ENCODE measurements at places on chromosomes 1 and 21.

DNA sequence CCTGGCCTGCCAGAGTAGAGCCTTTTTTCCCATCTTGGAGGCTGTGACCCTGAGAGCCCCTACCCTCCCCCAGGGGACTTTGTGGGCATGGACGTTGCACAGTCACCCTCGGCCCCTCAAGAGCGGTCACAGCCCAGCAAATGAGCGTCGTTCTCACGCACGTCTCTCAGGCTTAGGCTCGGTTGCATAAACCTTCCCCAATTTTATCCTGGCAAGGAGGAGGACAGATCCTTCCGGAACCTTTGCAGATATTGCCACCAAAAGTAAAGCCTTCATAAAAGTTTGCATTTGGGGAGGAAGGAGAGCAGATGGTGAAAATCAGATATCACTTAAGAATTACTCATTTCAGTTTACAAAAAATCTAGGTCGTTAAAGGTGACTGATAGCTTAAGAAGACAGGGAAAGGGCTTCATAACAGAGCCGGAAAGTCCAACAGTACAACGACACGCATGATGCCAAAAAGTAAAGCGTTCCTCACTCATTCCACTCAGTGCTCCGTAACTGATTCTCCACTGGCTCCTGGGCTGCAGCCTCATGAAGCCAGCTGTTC is 29.3 kb downstream of the PDE9A start:
- DNase-seq = no peak

- DNase-seq = no peak
Measured at GRCh38 chr21:46572850-46573249, 32.0 kb downstream of the S100B start.

DNA sequence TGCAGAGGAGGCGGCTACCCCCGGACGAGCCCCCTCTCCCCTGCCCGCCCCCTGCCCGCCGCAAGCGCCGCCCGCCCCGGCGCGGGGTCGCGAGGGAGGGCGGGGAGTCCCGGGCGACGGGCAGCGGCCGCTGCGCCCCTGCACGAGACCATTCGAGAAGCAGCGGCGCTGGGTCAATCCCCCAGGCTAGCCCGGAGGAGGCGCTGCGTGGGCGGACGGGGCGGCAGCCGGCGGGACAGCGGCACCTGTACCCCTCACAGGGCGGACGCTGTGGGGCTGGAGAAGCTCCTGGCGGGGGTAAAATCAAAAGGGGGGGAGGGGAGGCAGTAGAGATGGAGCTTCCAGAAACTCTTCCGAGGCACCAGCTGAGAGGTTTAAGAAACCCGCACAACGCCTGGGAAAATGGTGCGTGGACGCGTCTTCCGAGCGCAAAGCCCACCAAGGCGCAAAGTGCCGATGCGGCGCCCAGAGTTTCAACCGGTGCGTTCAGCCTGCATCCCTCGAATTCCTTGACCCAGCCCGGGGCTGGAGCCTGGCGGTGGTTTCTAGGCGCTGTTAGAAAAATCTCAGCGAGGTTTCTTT is at the start of gene PLPPR5:
Gene PLPPR5 (minus strand): TSS at position 1 of the 582 bp plus-strand sequence. CDS start 190 bp downstream, outside the sequence.
- no peak for DNase-seq

GRCh38 chr1:41887365-41887764 is 31.4 kb downstream of the HIVEP3 start:
- DNase-seq = no peak

DNA sequence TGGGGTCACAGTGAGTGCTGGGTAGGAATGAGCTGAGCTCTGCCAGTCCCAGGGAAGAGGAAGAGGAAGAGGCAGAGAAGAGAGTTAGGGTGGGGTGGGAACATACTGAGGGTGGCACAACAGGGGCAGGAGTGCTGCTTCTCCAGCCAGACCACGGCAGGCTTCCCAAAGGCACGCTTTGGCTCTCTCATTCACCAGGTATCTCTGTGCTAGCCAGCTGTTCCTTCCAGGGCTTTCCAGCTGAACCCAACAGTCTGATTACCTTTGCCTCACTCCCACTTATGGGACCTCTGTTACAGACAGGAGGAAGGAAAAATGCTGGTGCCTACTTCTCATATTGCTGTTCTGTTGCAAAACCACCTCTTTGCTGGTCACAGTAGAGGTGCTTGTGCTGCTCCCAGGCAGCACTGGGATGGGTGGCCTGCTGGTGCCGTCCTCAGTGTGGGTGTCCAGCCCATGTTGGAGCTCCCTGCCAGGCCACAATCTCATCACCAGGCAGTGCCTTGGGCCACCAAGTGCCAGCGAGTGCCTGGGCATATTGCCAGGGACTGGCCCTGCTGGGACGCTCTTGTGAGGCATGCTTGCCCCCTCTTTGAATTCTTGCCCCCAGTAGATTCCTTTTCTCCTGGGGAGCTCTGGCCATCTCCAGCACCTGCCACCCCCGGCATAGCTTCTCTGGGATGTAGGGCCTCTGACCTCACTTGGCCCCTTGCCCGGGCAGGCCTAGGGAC is 2.1 kb downstream of the ADORA1 start:
- no peak for DNase-seq

All from NAMALWA (cell line).